ENCODE measurements at places on chromosomes 11 and 22.

GRCh38 chr11:70317581-70318305 lies 47.3 kb downstream of the PPFIA1 start:
- DNase-seq, result no peak

DNA sequence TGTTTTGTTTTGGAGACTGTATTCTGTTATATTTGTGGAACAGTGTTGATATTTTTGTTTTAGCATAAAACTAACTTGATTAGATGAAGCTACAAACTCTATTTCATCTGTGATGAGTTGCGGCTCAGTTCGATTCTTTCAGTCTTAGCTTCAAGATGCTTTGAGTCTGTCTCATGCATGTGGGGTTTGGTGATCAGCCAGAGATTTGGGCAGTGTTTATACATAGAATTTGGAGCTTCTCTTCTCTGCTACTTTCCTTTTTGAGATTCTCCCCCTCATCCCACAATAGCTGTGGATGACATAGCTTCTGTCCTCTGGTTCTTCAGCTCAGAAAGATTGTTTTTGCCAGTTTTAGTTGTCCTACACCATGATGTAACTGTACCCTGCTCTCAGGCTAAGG lies 90.4 kb downstream of the ARHGAP20 start:
- DNase-seq, result no peak

DNA sequence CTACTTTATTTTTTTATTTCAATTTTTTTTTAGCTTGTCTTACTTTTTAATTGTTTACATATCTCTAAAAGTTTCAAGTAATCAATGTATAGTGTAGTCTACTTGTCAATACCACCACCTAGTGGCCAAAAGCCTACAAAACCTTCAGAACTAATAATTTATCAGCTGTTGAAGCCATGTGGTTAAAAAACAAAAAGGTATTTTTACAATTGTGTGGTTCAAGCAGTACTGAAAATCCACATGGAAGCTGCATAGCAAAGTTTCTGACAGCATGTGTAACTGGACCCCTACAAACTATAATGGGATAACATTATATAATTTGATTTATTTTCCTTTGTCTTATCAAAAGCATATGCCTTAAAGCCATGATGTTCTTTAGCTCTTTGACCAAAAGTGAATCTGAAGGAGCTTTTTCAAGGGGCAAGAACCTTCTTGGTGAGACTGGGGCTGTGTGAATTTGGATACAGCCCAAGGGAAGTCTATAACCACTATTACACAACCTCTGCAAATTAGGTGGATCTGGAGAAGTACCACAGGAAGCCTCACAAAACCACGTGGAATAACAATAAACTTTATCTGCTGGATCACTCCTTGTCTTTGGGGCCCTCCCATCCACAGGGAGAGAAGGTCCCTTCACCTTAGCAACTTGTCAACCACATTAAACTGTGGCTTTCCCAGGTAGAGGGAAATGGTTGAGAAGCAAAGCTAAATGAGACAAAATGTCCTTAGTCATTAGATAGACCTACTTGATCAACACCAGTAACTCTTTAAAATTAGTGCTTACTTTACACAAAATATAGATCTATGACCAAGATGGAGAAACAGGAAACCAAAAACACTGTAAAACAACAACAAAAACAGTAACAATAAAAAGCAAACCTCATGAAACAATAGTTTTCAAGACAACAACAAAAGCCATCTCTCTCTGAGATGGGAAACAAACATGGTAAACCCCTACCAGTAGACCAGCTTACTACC lies 9.9 kb downstream of the NARS2 start:
- no peak for DNase-seq

- no peak for DNase-seq
Observed at GRCh38 chr22:35629406-35630216, 12.5 kb upstream of the MB start.

- no peak for DNase-seq
Observed at GRCh38 chr22:38729946-38730345, 24.2 kb downstream of the GTPBP1 start.

DNA sequence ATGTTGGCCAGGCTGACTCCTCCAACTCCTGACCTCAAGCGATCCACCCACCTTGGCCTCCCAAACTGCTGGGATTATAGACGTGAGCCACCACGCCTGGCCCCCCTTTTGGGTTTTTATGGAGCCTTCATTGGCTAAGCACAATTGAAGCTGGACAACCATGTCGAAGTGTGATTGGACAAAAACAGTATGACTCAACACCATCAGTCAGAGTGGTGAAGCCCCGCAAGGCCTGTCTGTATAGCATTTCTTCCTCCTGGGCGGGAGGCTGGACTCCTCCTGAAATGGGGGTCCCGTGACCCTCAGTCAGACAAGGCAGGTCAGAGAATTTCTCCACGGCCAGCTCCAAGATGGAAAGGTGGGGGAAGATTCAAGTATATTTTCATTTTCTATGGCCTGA lies 3.1 kb upstream of the PARVB start:
- DNase-seq, result no peak

- no peak for DNase-seq
Observed at GRCh38 chr11:60951904-60952741, at the start of gene SLC15A3. SLC15A3 (minus strand) TSS chr11:60952176; CDS start chr11:60951551, 625 bp downstream.

DNA sequence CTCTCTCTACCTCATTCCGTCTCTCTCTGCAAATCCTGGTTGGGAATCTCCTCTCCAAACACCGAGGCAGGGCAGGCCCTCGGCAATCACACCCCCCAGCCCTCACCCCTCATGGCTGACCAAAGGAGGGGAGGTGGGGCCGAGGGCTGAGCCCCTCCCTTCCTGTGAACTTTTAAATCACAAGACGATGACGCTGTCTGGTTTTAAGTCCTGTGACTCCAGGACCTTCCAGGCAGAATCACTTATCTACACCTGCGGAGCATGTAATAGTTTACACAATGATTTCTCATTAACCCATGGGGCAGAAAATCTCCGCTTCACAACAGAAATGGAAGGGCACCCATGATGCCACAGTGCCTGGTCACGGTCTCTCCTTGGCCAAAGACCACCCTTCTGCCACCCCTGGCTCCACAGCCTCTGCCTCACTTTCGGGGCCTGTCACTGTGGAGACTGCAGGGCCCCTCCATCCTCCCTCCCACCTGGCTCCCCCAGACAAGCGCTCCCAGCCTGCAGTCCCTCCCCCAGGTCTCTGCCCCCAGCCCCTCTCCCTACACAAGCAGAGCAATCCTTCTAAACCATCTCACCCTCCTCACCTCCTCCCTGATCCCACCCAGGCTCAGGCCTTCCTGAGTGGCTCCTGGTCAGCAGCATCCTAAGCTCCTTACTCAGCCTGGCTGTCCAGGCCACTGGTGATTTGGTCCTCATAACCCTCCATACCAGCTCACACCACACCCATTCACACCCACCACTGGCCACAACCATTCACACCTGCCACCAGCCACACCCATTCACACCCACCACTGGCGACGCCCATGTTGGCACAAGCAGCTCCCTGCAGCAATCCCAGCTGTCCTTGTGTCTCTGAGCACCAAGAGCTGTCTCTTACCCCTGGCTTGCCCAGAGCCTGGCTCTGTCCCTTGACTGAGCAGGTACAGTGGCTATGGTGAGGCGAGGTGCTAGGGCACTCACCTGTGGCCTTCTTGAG lies 30.7 kb upstream of the ARFGAP3 start:
- DNase-seq, result no peak

DNA sequence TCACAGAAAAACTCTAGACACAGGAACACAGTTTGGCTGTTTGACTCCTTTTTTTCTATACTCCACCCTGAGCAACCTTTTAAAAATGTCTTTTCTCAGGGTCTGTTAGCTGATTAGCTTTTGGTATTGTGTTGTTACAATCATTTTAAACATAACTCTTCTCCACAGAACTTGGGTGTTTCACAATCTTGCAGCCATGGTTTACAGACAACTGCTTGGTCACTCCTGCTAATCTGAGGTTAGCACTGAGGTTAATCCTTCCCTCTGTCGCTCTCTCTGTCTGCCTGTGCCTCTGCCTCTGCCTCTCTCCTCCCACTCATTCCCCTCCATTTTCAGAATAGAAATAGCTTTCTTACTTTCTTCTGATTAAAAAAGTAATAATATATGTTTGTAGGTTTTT lies 62.4 kb upstream of the ZBED5 start:
- DNase-seq, result no peak

DNA sequence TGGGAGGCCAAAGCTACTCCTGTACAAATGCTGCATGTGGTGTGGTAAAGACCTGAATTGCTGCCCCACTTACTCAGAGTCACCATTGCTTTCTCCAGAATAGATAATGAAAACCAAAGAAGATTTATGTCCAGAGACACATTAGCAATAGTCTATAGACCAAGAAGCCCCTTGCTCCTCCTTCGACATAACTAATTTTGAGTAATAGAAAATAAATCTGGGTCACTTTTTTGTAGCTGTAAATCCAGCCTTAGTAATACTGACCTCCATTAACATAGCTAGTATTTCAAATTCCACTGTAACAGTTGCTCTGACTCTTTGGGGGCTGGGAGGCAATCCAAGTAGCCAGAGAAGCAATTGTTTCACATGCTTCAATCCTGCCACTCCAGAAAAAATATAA lies 145.9 kb downstream of the MAML2 start:
- DNase-seq, result no peak

- DNase-seq, result peak; percentile 88
Observed at GRCh38 chr22:39502109-39502788, at the start of gene MIEF1. MIEF1 (plus strand) TSS chr22:39502290; CDS start chr22:39511295, 9,005 bp downstream.

DNA sequence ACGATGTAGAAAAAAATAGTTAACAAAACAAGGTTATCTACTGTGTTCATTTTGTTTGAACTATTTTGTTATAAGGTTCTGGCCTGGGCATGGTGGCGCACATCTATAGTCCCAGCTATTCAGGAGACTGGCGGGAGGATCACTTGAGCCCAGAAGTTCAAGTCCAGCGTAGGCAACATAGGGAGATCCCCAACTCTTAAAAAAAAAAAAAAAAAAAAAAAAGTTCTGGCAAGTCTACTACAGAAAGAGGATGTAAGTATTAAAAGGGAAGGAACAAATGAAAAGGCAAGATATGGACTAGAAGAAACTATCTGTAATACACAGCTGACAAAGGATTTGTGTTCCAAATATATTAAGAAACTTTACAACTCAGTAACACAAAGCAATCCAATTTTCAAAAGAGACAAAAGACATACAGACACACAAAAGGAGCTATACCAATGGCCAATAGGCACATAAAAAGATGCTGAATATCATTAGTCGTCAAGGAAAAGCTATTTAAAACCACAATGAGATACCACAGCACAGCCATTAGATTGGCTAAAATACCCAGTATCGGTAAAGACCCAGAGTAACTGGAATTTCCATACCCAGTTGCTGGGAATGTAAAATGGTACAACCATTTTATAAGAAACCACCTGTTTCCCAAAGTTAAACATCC lies 27.4 kb downstream of the RRAS2 start:
- no peak for DNase-seq

DNA sequence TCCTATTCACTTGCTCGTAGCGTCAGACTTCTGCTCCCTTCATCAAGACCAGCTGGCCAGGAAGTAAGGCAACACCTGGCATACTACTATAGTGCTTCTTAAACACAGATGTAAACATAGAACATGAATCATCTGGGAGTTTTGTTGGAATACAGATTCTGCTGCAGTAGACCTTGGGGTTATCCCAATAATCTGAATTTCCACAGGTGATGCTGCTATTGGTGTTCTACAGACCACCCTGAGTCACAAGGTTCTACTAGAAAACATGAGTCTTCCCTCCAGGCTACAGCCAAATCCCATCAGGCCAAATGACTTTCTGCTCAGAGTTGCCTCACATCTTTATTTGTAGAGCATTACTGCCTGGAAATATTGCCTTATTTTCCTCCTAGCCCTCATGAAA lies 175.2 kb downstream of the NELL1 start:
- DNase-seq, result no peak

- no peak for DNase-seq
Observed at GRCh38 chr11:4019891-4020290, 74.7 kb upstream of the RRM1 start.

- DNase-seq, result no peak
Observed at GRCh38 chr22:34841331-34841771, 224.6 kb upstream of the ISX start.

- DNase-seq, result no peak
Observed at GRCh38 chr22:29695129-29695926, 24.5 kb upstream of the CABP7 start.

DNA sequence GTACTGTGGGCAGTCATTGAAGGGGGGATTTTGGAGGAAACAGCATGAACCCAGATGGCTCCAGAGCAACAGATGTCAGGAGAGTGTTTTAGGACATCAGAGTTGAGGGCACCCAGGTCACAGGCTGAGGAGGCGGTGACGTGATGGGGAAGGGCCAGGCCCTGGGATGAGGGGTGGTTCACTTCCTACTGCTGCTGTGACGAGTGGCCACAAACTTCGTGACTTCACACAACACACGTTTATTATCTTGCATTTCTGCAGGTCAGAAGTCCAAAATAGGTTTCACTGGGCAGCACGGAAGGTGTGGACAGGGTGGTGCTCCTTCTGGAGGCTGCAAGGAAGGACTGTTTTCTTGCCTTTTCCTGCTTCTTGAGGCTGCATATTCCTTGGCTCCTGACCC lies 77.7 kb upstream of the RAB1B start:
- no peak for DNase-seq

- no peak for DNase-seq
Observed at GRCh38 chr11:133343951-133344350, 188.3 kb downstream of the OPCML start.

- no peak for DNase-seq
Observed at GRCh38 chr11:88117281-88117858, 57.9 kb downstream of the RAB38 start.

DNA sequence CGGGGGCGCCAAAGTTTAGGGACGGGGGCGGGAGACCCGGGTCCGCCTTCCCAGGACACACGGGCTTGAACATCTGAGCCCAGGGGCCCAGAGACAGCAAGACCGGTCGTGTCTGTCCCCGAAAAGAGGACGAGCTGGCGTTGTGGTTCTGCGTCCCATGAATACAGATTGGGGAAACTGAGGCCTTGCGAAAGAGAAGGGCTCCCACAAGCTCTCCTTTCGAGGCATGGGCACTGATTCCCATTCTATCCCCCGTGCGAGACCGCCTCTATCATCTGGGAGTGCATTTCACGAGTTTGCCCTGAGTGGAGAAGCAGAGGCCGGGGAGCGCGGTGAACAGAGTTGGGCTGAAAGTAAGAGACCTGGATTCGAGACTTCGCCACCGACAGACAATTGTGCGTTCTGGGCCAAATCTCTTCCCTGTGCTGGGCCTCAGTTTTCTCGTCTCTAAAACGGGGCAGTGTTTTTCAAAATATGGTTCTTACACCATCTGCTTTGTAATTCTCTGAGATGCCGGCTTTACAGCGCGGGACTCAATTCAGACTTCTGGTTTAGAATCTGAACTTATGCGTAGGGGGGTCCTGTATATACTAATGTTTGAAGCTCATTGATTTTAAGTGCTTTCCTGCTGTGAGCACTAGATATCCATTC lies 471 bp downstream of the RNF185 start:
- DNase-seq, result no peak

GRCh38 chr11:60872961-60873524 lies 5.7 kb downstream of the ZP1 start:
- no peak for DNase-seq

Data from mesothelial cell of epicardium (in vitro differentiated cells).